ENCODE measurements at places on chromosomes 11 and 22. TPM values are rescaled to one million over a fixed set of nuclear protein-coding genes. Genes with fewer than 3 reads are reported as not detected.

The C22orf23 gene
- polyA plus RNA-seq = 5.9 TPM

The GPR83 gene
- polyA plus RNA-seq = 0.75 TPM

The GRIA4 gene
- 0.75 TPM for polyA plus RNA-seq

The TRPM5 gene
- polyA plus RNA-seq = 2.9 TPM

The VSIG2 gene
- 8.5 TPM for polyA plus RNA-seq

The CEP164 gene
- 37.4 TPM for polyA plus RNA-seq

The PLCB3 gene
- 13.5 TPM for polyA plus RNA-seq

Data from left kidney (tissue), 8 donors.